Lung (tissue), 17 donors: ENCODE measurements at places on chromosomes 11 and 22. TPM values are rescaled to one million over a fixed set of nuclear protein-coding genes. Genes with fewer than 3 reads are reported as not detected.

DNA sequence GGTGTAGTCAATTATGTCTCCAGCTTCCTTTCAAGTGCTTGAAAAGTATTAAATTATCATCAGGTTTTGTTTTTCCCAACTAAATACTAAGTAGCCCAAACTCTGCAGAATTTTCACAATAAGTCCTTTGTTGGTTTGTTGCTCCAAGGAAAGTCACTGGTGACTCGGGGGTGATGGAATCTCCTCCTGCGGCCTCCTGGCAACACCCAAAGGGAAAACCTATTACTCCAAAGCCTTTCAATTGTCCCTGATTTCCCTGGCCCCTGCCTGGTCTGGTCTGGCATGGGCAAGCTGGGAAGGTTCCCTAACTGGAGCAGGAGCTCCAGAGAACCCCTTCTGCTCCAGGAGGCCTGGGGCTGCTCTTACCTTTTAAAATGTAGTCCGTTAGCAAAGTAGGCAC lies 47.9 kb downstream of the FEZ1 start:
- no peaks in the 10 kb centered on the region for H3K27me3 ChIP-seq
- no peak overlapping the region for H3K27ac ChIP-seq
- peaks cover 15% of the 10 kb centered on the region for H3K4me1 ChIP-seq
- H3K36me3 ChIP-seq: no peaks in the 10 kb centered on the region
- DNase-seq: no peak

DNA sequence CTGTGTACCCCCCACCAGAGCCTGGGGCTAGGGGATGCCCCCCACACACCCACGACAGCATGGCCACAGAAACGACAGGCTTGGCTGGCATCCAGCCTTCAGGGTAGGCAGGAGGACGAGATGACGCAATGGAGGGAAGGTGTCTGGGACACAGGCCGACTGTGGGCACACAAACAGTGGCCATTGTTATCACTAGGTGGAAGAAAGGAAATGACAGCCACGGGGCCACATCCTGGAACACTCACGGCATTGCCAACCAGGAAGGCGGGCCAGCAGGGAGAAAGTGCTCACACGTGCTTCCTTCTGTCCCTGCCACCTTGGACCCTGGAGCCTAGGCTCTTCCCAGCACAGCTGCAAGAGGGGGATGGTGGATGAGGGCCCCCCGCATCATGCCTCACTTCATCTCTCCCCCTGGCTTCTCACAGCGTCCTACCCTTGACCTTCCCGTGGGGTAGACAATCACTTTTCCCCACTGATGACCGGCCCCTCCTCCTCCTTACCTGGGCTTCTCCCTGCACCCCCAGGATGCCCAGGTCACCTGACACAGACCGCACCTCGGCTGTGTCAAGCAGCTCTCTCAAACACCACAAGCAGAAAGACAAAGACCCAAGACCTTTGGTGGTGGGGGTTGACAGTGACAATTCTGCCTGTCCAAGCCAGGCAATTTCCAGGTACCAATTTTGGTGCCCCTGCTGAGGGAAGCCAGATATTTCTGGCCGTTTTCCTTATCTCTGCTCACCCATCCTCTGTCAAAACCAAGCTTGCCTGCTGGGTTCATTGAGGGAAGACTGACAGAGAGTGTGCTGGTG lies 8.6 kb downstream of the PLA2G6 start:
- H3K4me3 ChIP-seq: no peak overlapping the region
- peak overlapping the region; percentile 79 for H3K27ac ChIP-seq
- peaks cover 22% of the 10 kb centered on the region for H3K4me1 ChIP-seq
- H3K27me3 ChIP-seq: no peaks in the 10 kb centered on the region

DNA sequence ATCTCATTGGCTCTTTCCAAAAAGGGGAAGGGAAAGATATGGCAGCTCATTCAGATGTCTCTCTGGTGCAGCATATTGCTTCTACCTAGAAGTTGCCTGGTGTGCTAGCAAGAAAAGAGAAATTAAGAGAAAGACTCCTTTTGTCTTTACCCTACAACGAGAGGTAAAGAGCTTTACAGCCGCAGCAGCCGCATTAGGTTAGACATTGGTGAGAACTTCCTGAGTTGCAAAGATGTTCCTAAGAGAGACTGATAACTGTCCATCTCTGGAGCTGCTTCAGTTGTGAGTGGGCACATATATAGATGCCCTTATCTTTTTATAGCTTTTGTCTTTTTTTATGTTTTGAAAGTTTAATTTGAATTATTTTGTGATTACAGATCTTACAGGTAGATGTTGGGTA lies 80.8 kb upstream of the NNMT start:
- H3K27ac ChIP-seq: no peak overlapping the region
- H3K4me3 ChIP-seq: no peak overlapping the region
- peaks cover 43% of the 10 kb centered on the region for H3K4me1 ChIP-seq
- no peaks in the 10 kb centered on the region for H3K27me3 ChIP-seq
- peaks cover 28% of the 10 kb centered on the region for H3K36me3 ChIP-seq

- no peak for DNase-seq
- H3K4me1 ChIP-seq: no peaks in the 10 kb centered on the region
- H3K27ac ChIP-seq: no peak overlapping the region
- H3K27me3 ChIP-seq: no peaks in the 10 kb centered on the region
- no peak overlapping the region for H3K4me3 ChIP-seq
- H3K36me3 ChIP-seq: peaks cover 2% of the 10 kb centered on the region
Observed at GRCh38 chr11:73399636-73400035, 23.4 kb downstream of the RELT start.

DNA sequence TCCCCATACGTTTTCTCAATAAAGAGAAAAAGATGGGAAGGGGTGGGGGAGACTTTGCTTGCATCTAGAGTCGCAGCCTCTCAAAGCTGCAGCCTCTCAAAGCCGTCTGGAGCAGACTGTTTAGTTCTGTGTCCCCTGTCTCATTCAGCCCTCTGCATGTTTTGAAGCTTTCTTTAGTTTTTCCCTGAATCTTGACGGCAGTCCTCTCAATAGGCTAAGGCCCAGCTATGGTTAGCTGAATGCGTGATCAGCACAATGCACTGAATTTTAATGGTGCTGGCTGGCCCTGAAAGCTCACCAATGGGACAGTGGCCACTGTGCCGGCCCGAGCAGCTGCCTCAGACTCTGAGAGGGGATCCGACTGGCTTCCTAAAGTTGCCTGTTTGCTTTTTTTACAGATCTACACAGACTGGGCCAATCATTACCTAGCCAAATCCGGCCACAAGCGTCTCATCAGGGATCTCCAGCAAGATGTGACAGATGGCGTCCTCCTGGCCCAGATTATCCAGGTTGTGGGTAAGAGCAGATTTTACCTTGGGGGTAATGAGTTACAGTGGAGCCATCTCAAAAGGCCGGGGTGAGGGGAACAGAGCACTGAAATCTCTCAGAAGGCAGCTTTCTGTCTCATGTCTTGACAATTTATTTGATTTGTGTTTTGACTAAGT lies 119.6 kb downstream of the NAV2 start:
- H3K36me3 ChIP-seq: peaks cover 17% of the 10 kb centered on the region
- H3K4me3 ChIP-seq: no peak overlapping the region
- H3K4me1 ChIP-seq: no peaks in the 10 kb centered on the region
- no peaks in the 10 kb centered on the region for H3K27me3 ChIP-seq
- no peak overlapping the region for H3K27ac ChIP-seq
- DNase-seq: no peak

- no peak overlapping the region for H3K4me3 ChIP-seq
- no peak for DNase-seq
- H3K36me3 ChIP-seq: no peaks in the 10 kb centered on the region
- H3K27ac ChIP-seq: no peak overlapping the region
Observed at GRCh38 chr22:35981900-35982299, 46.7 kb downstream of the RBFOX2 start.

- H3K27ac ChIP-seq: no peak overlapping the region
- H3K4me3 ChIP-seq: no peak overlapping the region
- H3K36me3 ChIP-seq: peaks cover 34% of the 10 kb centered on the region
Observed at GRCh38 chr22:38869663-38870062, 2.4 kb downstream of the CBX6 start.

DNA sequence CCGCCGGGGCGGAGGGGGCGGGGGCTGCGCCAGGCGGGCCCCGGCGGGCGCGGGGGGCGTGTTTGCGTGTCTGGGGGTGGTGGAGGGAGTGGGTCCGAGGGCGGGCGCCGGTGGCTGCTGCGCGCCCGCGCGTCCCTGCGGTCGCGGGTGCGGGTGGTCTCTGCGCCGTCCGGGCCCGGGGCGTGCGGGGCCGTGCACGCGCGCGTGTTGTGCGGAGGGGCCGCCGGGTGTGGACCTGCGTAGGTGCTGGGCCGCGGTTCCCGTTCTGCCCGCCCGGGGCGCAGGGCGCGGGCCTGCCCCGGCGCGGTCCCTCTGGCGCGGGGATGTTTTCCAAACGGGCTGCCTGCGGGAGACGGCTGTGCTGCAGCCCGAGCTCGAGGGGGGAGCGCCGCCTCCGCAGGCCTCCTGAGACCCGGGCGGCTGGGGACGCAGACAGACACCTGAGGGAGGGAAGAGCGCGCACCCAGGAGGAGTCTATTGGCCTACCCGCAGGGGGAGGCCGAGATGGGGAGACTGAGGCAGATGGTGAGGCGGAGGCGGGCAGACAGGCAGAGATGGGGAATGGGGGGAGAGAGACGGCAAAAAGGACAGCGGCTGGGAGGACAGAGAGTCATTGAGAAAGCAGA lies 442 bp downstream of the PELI3 start:
- peak overlapping the region; percentile 43 for H3K4me3 ChIP-seq
- H3K27me3 ChIP-seq: no peaks in the 10 kb centered on the region
- H3K4me1 ChIP-seq: peaks cover 6% of the 10 kb centered on the region

Gene BTG4
- polyA plus RNA-seq: 0.30 TPM

GRCh38 chr22:49567899-49568750 lies 259.5 kb downstream of the BRD1 start:
- no peaks in the 10 kb centered on the region for H3K27me3 ChIP-seq
- no peaks in the 10 kb centered on the region for H3K4me1 ChIP-seq
- H3K36me3 ChIP-seq: no peaks in the 10 kb centered on the region
- H3K4me3 ChIP-seq: peak overlapping the region; percentile 6
- no peak for DNase-seq
- H3K27ac ChIP-seq: no peak overlapping the region

GRCh38 chr22:17960695-17961445 lies 63.5 kb downstream of the MICAL3 start:
- no peak overlapping the region for H3K27ac ChIP-seq
- H3K36me3 ChIP-seq: no peaks in the 10 kb centered on the region
- H3K4me3 ChIP-seq: no peak overlapping the region
- H3K27me3 ChIP-seq: no peaks in the 10 kb centered on the region

Gene OR2AG1
- not detected for polyA plus RNA-seq

DNA sequence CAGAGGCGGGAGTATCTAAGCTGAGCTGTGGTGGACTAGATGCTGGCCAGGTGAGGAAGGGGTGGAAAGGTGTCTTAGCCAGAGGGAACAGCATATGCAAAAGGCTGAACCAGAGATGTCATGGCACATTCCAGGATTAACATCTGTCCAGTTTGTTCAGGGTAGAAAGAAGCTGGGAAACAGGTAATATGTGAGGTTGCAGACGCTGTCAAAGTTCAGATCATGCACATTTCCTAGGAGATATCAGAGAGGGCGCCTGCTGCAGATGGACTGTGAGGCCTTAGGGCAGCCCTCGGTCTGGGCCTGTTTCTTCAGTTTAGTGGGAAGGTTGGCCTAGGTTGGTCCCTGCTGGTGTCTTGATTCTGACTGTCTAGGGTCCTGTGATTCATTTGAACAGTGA lies 97.7 kb upstream of the CRYBB3 start:
- DNase-seq: no peak
- H3K27me3 ChIP-seq: no peaks in the 10 kb centered on the region
- H3K4me3 ChIP-seq: no peak overlapping the region

Gene DUSP8
- 9.1 TPM for polyA plus RNA-seq

DNA sequence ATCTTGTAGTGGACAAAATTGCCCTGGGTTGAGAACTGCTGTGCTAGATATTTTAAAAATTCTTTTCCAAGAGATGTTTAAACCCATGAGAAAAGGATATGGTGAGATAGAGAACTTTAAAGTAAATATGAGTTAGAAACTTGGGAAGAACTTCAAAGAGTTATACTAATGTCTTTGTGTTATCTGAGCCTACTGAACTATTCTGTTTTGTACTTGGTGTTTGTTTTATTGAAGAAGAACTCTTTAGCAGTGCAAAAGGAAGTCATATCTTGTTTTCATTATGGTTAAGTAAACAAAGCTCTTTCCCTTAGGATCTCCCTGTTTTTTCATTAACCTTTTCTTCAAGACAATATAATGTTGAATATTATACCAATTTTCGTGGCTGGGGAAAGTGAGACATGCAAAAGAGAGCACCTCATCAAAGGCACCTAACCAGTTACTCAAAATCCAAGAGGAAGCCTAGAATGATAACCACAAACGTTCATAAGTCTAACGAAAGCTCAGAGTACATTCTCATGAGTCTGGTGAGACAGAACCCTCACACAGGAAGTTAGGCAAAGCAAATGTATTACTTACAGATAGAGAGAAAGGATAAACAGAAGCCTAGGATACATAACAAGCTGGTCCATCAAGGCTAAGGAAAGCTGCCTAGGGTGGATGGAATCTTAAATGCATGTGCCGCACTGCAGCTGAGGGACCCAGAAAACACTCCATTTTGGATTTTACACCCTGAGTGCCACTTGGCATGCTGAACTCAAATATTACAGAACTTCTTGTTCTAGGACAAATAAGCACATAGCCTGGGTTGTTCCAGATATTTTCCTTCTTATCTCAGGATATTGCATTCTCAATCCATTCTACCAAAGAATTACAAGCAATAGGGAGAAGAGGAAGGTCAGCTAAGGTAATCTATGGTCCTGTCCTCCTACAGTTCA lies 112.5 kb upstream of the ANO3 start:
- no peak overlapping the region for H3K27ac ChIP-seq
- no peaks in the 10 kb centered on the region for H3K27me3 ChIP-seq
- peaks cover 4% of the 10 kb centered on the region for H3K4me1 ChIP-seq
- DNase-seq: peak; percentile 47

DNA sequence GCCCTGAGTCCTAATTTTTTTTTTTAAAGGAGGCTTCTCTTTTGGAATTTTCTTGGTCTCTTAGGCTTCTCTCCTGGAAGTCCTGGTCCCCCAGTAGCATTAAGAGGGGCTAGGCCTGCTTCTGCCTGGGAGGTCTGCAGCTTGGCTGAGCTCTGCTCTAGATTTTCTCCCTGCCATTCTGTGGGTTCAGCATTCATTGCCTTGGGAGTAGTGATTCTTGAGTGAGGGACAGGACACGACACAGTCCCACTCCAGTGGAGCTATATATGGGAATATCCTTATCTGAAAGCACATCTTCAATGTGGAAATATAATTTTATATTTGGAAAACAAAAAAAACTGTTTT lies 3.7 kb downstream of the IGSF22 start:
- no peaks in the 10 kb centered on the region for H3K36me3 ChIP-seq
- no peak for DNase-seq
- no peak overlapping the region for H3K4me3 ChIP-seq
- no peaks in the 10 kb centered on the region for H3K4me1 ChIP-seq

DNA sequence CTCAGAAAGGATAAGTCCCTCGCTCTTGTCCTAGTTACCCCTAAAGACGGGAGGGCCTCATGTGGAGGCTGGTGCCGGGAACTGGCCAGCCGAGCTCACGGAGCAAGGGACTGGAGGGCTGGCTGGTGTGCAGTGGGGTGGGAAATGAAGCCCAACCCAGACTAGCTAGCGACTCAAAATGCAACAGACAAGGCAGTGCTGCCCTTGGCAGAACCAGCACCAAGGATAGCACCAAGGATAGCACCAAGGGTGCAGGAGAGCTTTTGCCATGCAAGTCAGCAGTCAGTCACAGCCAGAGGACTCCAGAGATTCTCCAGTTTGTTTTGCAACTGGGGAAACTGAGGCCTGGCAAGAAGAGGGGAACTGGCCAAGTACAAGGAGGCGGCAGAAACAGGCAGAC lies 6.5 kb upstream of the BATF2 start:
- H3K4me3 ChIP-seq: no peak overlapping the region
- H3K27me3 ChIP-seq: no peaks in the 10 kb centered on the region
- no peaks in the 10 kb centered on the region for H3K36me3 ChIP-seq
- no peak for DNase-seq
- no peak overlapping the region for H3K27ac ChIP-seq
